ENCODE measurements at places on chromosomes 4 and X. TPM values are rescaled to one million over a fixed set of nuclear protein-coding genes. Genes with fewer than 3 reads are reported as not detected.

The FHDC1 gene
- not detected for polyA plus RNA-seq

The RPS6KA6 gene
- not detected for polyA plus RNA-seq

- no peaks in the 10 kb centered on the region for H3K4me1 ChIP-seq
- no peaks in the 10 kb centered on the region for H3K27me3 ChIP-seq
- H3K36me3 ChIP-seq: no peaks in the 10 kb centered on the region
- H3K27ac ChIP-seq: no peak overlapping the region
- no peak for DNase-seq
Observed at GRCh38 chr4:180081072-180081471, 2162.1 kb upstream of the TENM3 start.

The MSANTD1 gene
- not detected for polyA plus RNA-seq

The BEX3 gene
- polyA plus RNA-seq: 9.7 TPM

All from immature natural killer cell (primary cell).